ENCODE measurements at places on chromosomes 11 and 22.

- no peak for DNase-seq
Measured at GRCh38 chr11:69919659-69920344, 100.6 kb upstream of the FGF3 start.

GRCh38 chr11:92295175-92296137 lies 70.8 kb downstream of the FAT3 start:
- DNase-seq = no peak

- no peak for DNase-seq
Measured at GRCh38 chr11:36090356-36091109, 146.7 kb downstream of the LDLRAD3 start.

DNA sequence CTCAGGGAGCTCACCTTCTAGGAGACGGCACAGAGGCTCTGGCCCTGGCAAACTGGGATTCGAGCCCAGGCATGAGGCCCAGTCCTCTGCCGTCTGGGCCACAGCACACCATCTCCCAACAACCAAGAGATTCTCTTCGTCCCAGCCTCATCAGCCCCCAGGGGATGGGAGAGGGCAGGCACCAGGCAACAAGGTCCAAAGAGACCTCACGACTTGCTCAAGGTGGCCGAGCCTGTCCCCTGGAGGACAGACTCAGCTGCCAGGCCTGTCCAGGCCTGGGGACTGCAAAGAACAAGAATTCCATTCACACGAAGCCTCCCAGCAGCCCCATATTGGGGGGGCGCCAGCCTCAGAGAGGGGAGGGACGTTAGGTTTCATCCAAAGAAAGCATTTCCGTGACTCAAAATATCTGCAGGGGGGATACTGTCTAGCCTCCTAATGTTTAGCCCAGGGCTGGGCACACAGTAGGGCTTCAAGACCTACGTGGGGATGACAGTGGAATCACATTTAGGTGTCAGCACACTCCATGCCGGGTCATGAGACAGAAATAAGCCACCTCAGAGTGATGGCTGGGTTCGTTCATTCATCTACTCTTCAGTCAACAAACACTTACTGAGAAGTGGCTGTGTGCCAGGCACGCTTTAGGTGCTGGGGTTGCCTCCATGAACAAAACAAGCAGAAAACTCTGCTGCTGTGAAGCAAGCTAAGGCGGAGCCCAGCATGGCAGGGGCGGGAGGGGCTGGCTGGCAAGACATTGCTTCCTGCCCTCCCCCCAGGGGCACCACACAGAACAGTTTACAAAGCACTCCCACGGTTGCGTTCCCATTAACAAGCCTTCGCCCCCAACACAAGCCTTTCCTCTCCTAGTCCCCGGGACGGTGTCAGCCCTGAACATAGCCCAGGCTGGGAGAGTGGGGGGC lies 1.2 kb downstream of the CARNS1 start:
- no peak for DNase-seq

DNA sequence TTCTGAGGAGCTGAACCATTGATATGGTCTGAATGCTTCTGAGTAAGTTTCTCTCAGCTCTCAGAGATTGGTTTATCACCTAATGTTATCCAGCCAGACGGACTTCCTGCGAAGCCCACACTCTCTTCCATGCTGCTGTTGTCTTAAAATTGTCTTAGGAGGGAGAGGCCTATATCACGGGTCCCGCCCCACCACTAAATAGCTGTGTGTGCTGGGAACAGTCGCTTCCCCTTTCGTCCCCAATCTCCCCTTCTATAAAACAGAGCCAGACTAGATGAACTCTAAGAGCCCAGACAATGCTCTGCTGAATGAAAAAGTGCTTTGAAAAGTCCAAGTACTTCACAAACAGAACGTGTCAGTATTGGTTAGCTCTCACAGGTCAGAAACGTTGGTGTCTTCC lies 81.4 kb upstream of the AKIP1 start:
- no peak for DNase-seq

DNA sequence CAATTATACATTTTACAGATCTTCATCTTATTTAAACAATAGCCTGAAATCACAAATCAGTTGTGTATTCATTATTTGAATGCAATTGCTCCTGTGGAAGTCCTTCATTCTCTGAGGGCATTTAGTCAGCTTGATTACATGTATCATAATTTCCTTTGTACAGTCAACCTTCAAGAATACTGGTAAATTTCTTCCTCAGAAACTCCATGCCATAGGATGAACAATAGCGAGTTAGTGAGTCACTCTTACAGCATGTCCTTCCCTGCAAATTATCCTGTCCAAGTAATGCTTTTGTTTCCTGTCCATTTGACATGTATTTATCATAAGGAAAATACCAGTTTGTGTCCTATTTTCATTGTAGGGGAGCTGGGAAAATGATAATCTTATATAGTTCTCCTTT lies 3.8 kb downstream of the OR10S1 start:
- DNase-seq = no peak

DNA sequence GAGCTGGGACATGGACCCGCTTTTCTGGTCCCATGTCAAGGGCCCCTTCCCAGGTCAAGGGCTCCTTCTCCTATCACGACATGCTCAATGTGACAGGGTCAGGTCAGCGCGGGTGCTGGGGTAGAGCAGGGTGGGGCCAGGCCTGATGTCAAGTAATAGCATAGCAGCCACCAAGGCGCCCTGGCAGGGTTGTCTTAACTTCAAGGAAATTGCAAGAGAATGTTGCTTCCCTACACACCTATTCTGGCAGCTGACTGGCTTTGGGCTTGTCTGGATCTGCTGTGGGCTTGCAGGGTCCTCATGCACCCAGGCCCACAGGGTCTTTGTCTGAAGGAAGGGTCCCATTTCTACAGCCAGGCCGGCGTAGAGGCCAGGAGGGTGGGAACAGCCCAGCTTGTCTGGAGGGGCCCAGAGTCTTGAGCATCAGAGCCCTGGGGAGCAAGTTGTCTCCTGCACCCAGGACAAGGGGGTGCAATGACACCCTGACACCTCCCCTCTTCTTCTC lies 71.4 kb downstream of the BUD13 start:
- DNase-seq = no peak

GRCh38 chr11:34151166-34151565 lies 45.7 kb downstream of the NAT10 start:
- no peak for DNase-seq

DNA sequence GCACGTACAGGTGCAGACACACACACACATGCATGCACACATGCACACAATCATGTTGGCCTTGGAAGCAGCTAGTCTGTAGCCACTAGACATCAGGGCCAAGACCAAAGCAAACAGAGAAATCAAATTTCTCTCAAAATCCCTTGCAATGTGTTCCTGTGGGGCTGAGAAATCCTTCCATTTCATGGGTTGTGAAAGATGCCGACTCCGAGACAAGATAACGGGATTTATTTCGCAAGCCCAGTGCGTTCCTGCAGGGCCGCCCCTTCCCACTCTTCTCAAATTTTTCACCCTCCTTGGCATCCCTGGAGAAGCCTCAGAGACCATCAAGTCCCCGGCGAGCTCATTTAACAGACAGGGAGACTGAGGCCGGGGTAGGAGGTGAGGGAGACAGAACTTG lies 366.7 kb downstream of the MN1 start:
- no peak for DNase-seq

DNA sequence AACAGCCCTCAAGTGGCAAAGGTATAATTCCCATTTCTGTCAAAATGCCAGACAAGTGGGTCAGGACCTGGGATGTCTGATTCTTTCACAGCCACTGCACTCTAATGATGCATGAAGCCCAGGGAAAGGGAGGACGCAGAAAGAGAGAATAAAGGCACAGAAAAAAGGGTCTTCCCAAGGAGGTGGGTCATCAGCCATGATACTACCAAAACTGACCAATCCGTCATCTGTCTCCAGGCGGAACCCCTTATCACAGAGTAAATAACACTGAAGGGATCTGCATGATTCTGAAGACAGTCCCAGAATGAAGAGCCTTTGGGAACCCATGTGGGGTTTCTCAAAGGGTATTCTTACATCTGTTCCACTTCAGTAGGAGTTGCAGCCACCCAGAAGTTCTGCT lies 73.8 kb upstream of the OPCML start:
- no peak for DNase-seq

DNA sequence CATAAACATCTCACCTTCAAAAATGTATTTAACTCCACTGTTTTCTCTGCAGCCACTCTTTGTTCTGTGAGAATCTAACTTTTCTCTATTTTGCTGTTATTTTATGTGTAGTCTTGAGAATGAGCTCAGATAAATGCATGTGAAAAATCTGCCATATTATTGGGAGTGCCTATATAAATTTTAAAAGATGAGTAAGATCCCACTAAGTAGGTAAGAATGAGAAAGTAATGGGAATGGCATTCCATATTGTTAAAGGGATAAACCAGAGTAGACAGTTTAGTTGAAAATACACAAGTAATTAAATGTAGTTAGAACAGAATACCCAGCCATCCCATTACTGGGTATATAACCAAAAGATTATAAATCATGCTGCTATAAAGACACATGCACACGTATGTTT lies 817.2 kb downstream of the FAM181B start:
- DNase-seq = no peak

DNA sequence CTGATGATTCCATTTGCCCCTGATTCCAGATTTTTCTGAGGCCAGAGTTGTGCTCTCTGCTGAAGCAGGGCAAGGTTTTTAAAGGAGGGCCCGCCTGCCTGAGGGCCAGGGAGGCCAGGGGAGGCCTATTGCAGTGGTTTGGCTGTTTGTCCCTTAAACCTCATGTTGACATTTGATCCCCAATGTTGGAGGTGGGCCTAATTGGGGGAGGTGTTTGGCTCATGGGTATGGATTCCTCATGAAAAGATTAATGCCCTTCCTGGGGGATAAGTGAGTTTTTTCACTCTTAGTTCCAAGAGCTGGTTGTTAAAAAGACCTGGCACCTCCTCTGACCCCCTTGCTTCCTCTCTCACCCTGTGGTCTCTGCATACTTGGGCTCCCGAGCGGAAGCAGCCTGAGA lies 9.2 kb downstream of the GAL3ST3 start:
- DNase-seq = no peak

GRCh38 chr11:14358729-14359439 lies at the start of gene RRAS2:
TSS of gene RRAS2 (minus strand) at chr11:14359183. CDS start at chr11:14358870, 313 bp downstream.
- peak; percentile 65 for DNase-seq

Data from muscle of arm (tissue), 14 donors.